Skin of body (tissue), 3 donors: ENCODE measurements at places on chromosomes 1 and 21. TPM values are rescaled to one million over a fixed set of nuclear protein-coding genes. Genes with fewer than 3 reads are reported as not detected.

DNA sequence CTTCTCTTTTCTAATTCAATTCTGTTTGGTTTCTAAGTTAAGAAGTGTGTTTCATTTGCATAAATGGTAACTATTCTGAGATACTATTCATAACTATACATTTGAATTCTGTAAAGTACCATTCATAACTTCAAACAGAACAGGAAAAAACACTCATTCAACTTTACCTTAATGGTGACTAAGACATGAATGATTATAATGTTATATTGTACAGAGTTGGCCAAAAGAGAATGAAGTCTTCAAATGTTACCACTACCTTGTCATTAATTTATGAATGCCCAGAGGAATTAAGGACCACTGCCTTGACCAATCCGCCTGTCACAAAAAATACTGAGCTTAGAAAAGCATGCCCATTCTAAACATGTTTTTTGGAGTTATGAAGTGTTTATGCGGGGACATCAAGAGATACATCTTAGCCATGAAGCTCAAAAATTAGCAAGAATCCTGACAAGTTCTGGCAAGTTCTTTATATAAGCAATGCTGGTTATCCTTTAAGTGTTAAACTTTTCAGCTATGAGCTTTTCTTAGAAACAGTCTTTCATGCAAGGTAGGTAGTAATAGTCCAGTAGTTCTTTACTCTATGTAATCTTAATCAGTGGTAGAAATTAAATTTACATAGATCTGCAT, 7.9 kb downstream of the WASF2 start:
- no peak for DNase-seq

DNA sequence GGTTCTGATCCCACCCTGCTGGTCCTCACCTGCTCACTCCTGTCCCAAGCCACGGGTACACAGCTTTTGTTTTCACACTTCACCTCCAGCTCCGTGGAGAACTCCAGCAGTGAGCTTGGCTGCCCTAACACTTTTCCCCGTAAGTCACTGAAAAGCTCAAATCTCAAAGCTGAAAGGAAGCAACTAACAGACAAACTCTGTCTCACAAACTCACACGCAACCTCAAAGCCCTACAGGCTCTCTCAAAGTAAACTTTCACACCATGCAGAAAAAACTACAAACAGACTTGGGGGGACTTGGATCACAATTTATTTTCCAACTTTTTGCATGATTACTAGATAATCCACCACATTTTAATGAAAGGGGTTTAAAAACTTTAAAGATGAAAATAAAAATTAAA, 88.3 kb downstream of the AK5 start:
- DNase-seq, result no peak

GRCh38 chr1:205963352-205964155, 20.3 kb upstream of the SLC26A9 start:
- no peak for DNase-seq

DNA sequence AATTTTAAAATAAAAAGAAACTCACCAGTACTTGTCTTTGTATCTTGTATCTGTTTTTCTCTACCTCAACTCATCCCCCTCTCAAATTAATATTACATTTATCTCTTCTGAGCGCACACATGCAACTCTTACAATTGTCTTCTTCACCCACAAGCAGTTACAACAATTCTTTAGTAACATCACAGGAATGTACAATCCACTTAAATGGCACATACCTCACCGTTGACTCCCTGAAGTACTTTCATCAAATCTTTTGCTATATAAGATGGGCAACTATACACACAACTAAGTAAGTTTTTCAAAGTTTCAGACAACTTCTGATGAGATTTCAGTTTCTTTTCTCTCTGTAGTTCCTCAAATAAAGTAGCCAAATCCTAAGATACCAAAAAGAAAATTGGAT, 28.3 kb downstream of the HEATR1 start:
- DNase-seq, result no peak

Gene FAM131C
- total RNA-seq, result not detected

DNA sequence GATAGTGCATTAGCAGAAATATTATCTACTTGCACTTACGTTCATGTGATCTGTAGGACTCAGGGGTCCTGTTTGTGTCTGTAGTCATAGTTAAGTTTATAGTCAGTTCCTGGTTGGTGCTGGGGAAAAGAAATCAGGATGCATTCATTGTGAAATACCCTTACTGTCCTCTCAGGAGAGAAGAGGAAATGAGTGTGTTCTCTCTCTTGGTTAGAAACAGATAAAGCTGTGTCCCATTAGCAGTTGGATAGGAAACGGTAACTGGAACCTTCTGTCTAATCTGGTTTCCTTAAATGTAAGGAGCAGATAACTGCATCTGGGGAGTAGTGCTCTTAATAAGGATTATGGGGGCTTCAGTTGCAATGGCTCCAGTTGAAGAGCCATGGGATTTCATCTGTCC, 8.9 kb downstream of the SDCCAG8 start:
- DNase-seq, result peak; percentile 42

DNA sequence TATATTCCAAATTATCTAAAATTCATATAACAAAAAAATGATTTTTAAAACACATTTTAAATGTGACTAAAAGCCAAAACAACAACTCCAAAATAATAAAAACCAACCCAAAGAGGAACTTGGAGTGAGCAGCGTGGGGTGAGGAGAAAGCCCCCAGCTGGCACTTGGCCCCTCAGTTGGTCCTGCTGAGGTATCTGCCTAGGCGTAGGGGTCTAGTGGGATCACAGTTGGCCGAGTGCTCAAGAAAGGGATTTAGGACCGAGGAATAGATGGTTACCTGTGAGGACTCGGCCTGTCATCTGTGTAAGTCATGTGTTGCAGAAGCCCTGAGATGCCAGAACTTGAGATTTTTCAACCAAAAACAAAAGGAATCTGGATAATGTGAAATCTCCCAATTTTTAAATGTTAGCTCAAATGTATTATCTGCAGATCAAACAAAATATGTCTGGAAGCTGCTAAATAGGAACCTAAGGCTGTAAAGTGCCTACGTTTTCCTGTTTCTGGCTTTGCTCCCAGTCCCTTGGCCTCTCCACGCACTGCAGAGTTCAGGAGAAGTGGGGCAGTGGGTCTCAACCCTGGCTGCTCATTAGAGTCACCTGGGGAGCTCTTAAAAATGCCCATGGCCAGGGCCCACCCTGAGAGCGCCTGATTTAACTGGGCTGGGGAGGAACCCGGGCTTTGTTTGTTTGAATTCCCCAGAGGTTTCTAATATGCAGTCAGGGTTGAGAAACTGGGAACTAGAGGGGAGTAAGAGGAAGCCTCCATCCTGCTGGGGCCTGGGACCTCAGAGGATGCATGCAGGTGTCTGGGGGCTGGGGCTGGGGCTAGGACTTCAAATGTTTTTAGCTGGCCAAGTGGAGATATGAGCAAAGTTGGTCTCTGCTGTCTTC, 38.5 kb upstream of the LDLRAP1 start:
- DNase-seq, result no peak

Gene SMG5
- total RNA-seq, result 29.8 TPM

GRCh38 chr1:245054105-245054504, 100.7 kb upstream of the KIF26B start:
- no peak for DNase-seq

Gene DAB1
- 1.4 TPM for total RNA-seq

DNA sequence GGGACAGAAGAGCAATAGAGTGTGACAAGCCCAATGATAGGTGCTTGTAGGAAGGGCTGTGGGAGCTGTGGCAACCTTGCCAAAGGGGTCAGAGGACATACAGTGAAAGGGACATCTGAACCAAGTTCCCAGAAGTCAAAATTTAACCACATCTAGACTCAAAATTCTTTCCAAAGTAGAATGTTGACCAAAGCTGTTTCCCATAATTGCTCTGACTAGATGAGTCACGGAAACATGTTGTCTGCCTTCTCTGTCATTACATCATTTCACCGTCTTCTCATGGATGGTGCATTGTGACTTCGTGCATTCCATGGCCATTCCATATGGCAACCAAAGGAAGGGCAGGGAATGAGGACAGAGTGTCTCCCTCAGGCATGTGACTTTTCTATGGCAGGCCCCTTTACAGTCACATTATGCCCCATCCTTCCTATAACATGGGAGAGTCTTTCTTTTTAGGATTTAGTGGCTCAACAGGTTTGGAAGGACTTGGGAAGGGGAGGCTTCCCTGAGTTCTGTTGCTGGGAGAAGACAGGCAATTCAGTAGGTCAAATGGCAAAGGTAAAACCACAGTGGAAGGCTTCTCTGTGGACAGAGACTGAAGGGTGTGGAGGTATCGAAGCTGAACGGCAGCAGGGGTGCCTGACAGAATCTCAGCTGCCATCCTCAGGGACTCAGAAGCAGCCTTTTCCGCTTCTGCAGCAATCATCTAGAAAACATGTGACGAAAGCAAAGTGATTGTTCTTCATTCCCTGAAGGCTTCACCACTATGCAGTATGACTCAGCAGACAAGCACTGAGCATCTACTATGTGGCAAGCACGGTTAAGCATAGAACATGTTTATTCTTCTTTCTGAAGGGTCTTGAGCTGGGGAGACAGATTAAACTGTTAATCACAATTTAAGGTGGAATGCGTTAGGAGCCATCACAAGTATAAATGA, 24.7 kb downstream of the NPHS2 start:
- peak; percentile 27 for DNase-seq

DNA sequence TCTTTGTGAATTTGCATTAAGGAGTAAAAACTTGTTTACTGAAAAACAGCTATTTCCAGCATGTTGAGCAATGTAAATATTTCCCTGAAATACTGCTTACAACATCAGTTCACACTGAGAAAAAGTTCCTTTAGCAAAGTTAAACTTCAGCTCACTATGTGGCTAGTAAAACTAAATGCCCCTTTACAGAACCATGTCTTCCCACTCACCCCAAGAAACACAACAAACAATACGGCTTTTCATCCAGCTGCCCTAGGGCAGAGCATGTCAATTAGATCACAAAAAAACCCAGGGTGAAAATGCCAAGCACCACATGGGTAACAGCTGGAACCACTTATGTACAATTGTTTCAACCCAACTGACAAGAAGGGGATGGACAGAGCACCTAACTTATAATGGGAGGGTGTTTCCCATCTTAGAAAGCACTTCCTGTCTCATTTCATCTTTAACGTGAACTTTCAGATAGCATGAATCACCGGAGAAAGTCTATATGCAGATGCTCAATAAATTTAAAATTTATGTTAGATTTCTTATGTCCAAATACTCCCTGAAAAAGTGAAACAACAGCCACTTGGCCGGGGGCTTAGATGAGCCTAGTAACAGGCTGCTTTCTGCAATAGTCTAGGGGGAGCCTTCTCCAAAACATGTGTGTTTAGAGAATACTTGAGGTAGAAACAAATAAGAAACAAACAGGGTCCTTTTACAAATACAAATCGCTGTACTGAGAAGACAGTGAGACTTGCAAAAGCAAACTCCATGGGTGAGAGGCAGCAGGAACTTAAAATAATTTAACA, 6.6 kb downstream of the NID1 start:
- peak; percentile 48 for DNase-seq

Gene BATF3
- total RNA-seq, result 1.6 TPM
